ENCODE measurements at places on chromosomes 13 and 19.

DNA sequence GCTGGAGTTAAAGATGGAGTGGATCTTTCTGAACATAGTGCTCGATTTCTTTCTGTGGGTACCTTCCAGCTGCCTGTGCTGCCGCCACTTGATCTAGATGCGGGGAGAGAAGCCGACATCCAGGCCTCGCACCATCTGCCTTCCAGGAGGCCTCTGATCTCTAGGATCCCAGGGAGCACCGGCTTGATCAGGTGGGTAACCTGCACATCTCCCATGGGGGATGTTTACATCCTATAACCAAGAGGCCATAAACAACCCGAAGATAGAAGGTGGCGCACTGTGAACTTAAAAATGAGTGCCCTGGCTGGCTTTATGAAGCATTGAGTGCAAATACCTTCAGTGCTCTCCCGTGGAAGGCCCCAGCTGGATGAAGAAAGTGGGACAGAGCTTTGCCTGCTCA is at the start of gene C13orf42:
Gene C13orf42, minus strand, starts transcription at position 101 of the 400 bp plus-strand sequence. Its CDS starts 65 bp downstream, at position 36.
- DNase-seq: no peak

DNA sequence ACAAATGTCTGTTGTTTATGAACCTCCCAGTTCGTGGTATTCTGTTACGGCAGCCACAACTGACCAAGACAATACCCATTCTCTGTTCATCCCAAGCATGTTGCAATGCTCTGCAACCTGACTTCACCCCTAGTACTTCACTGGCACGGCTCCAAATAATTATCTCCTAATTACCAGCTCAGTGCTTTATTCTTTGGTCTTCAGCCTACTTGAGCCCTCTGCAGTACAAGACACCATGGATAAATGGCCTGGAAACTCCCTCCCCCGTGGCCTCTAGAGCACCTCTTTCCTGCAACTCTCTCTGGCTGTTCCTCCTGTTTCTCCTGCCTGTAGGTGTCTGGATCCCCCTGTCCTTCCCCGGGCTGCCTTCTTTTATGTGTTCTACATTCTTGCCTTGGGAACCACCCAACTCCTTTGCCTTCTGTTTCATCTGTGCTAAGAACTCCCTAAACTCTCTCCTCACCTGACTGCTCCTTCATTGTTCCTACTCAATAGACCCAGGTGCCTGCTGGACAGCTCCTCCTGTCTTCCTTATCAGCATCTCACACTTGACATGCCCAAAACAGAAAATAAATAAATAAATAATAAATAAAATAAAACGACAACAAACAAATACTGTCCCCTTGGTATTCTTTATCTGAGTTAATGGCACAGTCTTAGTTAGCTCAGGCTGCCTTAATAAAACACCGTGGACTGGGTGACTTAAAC is 200.4 kb upstream of the IPO5 start:
- no peak for DNase-seq

- no peak for DNase-seq
Observed at GRCh38 chr13:46184277-46184699, 2.3 kb upstream of the LCP1 start.

GRCh38 chr13:51158880-51159518 is 47.9 kb upstream of the C13orf42 start:
- DNase-seq: no peak

- DNase-seq: no peak
Observed at GRCh38 chr13:99960663-99961311, 10.8 kb downstream of the ZIC5 start.

- no peak for DNase-seq
Observed at GRCh38 chr13:42272804-42273175, 838 bp downstream of the AKAP11 start.

DNA sequence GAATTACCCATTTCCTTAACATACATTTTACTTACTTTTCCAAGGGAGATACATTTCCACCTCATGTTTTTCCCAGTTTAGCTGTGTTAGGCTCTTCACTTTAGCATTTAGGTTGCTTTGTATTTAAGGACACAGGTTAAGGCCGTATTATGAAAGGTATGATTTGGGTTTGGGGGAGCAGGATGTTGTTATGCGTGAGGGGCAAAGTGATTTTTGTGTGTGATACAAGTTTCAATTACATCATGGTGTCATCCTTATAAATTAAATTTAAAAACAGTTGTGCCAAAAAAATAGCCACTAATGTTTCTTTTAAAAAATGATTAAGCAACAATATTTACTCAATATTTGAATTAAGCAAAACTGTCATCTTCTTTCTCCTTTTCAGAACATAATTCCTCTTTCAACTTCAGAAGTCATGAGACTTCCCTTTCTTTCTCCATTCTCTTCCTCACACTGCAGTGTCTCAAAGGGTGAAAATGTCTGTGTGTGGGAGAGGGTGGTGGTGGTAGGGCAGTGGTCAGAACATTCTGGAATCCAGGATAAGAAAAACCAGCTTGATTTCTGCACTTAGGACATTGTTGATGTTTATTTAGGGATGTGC is 126.2 kb downstream of the KCNRG start:
- no peak for DNase-seq

Measured in ascending aorta (tissue), 2 donors.